ENCODE measurements at places on chromosomes 7 and 10.

DNA sequence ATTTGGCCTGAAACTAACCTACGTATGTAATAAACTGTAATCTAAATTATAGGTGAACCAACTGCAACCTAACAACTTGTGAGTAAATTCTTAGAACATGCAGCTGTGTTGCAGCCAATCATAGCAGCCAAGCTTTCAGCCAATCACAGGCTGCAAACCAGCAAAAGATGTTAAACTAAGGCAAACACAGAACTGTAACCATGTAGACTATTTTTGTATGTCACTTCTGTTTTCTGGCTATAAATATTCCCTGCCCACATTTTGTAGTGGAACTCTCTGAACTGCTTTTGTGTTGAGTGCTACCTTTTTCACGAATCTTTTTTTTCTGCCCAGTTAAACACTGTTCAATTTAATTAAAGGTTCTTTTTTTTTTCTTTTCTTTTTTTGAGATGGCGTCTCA is 28.2 kb upstream of the ZPBP start:
- DNase-seq, result no peak

DNA sequence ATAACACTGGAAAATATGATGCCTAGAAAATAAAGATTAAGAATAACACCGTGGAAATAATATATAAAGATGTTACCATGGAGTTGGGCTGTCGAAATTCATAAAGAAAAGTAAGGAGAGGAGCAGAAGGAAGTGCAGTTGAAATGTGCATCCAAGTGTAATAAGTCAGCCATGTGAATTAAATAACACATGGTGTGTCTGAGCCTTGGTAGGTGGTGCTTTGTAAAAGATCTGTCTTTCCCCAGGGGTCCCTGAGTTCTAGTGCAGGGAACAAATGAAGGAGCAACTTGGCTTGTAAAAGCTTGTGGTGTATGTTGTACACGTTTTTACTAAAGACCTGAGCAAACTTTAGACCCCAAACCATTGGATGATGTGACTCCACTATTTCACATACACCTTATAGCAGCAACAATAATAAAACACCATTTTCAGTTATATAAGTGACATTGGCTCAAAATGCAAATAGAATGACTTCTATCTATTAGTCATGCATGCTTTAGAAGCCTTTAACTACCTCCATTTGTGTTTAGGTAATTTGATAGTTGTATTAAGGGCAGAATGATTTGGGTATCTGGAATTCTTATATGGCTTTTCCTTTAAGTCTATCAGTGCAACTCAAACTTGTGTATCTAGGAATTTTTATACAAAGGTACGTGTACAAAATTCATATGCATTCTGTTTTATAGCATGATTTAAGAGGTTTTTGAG is 11.3 kb downstream of the STARD3NL start:
- peak; percentile 92 for DNase-seq

DNA sequence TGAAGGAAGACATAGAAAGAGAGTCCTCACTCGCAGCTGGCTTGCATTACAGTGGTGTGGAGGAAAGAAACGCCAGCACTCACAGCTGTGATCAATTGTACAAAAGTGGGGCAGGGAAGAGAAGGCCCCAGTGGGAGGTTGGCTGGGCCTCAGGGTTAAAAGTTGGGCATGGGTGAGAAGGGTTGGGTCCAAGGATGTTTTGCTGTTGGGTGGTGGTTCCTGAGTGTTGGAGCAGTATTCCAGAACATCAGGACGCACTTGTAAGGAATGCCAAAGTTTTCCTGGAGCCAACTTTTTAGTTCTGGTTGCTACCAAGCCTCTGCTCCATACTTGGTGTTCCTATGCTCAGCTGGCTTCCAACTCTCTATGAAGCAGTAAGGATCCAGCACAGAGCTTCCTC is 55.4 kb upstream of the MKRN1 start:
- no peak for DNase-seq

DNA sequence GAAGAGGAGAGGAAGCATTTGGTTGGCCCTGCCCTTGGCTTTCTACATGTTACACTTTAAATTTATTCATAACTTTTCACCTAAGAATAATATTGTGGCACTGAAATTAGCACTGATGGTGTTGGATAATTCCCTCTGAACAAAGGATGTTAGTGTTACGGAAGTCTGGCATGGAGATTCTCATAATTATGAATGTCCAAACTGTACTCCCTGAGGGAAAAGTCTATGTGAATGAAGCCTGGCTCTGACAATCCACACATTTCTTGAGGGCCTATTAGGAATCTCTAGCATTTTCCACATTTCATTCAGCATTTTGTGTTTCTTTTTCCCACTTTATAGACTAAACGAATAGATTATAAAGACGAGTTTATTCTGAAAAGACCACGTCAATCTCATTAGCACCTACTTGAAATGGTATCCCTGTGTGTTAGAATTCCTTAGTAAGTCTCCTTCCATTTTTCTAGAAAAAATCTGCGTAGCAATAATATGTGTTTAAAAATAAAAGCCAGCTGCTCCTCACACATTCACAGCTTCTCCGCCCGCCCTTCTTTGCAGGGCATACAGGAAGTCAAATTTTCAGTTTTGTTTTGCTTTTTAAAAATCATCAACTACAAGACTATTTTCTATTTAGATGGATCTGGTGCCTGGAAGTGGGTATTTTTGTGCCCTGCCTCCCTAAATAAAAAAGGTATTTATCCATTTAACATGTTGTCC is 131.8 kb upstream of the PALS2 start:
- DNase-seq, result no peak

GRCh38 chr7:127187740-127188139 is 65.0 kb downstream of the GRM8 start:
- no peak for DNase-seq

DNA sequence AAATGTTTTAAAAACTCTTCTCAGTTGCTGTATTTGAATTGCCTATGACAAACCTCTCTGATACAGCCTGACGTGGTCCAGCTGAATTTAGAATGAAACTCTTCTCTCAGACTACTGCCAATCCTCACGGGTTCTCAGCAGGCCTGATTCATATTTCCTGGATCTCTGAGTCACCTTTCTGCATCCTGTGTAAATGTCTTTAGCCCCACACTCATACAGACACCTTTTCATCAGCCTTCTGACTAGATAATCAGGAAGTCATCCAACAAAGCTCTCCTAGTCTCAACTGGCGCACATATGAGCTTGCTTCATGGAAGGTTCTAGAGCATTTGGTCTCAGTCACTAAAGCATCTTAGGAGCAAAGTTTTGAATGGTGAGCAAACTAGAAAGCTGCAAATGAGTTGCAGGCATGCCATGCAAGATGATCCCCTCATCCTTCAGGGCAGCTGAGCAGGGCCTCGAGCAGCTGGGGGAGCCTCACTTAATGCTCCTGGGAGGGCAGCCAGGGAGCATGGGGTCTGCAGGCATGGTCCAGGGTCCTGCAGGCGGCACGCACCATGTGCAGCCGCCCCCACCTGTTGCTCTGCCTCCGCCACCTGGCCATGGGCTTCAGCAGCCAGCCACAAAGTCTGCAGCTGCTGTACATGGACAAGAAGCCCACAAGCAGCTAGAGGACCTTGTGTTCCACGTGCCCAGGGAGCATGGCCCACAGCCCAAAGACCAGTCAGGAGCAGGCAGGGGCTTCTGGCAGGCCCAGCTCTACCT is 182.8 kb downstream of the ARHGAP12 start:
- no peak for DNase-seq

DNA sequence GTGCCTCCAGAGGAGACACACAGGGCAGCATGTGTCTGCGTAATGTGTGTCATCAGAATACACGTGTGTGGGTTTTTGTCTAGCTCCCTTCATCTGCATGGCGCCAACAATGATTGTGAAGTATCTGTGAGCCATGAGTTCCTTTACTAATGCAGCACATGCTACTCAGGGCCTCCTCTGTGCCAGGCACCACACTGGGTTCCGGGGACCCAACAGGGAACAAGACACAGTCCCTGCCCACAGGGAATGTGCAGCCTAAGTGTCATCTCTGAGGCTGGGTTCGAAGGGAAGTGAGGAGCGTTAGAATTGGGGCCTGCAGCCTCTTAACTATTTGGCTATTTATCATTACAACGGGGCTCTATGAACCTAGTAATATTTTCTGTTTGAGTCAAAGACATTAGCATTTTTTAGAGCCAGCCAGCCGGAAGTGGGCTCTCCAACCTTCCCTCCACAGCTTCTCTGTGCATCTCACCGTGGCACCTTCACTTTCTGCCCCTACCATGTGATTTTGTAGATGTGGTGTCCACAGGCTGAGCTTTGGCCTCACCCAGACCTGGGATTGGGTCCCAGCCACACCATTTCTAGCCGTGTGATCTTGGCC is 43.9 kb upstream of the SRGN start:
- no peak for DNase-seq

DNA sequence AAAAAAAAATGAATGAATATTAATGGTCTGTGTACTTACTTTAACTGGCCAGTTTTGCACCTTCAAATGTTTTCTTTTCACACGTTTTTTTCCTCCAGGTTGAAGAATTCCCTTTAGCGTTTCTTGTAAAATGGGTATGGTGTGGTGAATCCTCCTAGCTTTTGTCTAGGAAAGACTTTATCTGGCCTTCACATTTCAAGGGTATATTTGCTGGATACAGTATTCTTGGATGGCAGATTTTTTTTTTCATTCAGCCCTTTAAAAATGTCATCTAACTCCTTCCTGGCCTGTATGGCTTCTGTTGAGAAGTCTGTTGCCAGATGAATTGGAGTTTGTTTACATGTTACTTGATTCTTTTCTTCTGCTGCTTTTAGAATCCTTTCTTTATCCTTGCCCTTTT is 10.1 kb downstream of the SLC25A40 start:
- DNase-seq, result no peak

DNA sequence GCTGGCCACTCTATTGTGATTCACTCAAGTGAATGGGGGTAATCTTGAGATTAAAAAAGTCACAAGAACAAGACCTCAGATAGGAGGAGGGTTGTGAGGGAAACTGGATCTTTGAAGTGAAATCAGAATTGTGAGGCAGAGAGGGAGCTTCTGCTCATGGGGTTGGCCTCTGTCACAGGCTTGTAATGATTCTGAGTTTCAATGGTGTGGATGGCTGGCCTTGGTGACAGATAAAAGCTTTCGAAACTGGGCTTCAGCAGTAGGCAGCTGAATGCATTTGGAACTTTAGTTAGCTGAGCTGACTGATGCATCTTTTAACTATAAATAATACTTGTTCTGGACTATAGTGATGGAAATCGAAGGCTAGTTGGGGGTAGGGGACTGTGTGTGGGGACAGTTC is 12.2 kb downstream of the TAS2R60 start:
- no peak for DNase-seq

- DNase-seq, result no peak
These were observed 155.0 kb downstream of the NRBF2 start for GRCh38 chr10:63288170-63288569.

- no peak for DNase-seq
These were observed 44.4 kb upstream of the SP4 start for GRCh38 chr7:21383227-21384220.

DNA sequence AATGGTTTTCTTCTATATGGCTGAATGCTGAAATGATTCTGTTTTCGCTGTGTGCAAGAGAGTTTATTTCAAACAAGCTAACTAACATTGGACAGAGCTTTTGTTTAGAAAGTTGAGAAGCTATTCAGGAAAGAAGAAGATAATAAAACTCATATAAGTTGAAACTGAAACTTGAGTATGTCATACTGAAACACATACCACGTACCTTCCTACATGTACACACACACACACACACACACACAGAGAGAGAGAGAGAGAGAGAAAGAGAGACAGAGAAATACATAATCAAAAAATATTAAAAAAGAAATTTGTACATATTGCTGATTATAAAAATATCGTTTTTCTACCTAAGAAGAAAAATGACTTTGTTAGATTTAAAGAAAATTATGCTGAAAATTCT is 561.9 kb upstream of the KCND2 start:
- no peak for DNase-seq

- peak; percentile 18 for DNase-seq
These were observed 514 bp upstream of the GAD2 start for GRCh38 chr10:26215935-26216584.

DNA sequence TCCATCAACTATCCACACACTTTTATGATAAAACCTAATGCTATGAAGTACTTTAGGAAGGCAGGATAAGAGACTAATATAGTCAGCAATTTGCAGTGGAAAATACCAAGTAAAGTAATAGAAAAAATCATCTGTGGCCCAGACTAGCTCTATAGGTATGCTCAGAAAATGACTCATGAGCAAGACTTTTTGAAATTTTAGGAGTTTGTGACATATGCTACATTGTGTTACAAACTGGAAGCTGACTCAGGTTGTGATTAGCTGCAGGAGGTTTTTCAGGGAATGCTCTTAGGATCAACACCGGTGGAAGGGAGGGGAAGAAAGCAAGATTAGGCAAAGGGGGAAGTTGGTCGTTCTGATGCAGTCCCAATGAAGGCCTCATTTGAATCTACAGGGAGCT is 56.1 kb downstream of the FEZF1 start:
- no peak for DNase-seq

DNA sequence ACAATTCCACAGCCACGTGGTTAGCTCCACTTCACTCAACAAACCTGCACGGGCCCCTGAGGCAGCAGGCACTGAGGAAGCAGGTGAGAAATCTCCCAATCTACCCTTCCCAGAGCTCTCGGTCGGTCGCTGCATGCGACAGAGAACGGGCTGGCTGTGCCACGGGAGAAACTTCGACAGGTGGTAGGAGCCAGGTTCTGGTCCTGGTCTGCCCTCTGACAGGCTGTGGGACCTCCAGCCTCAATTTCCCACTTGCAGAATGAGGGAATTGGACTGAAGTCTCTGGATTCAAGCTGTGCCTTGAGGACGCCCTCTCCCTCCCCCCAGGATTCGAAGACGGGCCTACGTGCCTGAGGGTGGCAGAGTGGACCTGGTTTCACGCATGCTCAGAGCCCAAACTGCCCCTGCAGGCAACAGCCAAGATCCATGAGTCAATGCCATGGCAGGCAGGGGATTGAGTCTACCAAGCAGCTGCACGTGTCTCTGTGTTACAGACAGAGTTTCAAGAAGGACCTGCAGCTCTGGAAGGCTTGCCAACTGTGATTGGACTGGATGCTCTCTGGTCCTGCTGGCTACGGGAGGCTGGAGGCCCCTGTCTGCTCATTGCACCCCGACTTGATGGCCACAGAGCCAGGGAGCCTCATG is 215.0 kb downstream of the USP6NL start:
- DNase-seq, result no peak

DNA sequence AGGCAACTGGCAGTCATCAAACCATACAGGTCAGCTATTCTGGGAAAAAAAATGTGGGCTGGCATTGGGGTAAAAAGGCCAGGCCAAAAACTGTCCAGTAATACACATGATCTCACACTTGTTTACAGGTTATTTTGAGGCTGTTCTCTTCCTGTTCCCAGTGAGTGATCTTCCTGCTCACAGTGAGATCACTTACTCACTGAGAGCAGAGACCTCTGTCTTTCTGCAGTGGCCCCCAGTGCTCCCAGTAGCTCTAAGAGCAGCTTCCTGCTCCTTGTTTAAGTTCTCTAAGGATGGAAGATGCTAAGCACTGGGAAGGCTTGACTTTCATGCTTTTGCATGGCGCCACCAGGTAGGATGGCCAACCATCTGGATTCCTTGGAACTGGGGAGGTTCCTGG is 93.5 kb upstream of the KIAA1217 start:
- no peak for DNase-seq

DNA sequence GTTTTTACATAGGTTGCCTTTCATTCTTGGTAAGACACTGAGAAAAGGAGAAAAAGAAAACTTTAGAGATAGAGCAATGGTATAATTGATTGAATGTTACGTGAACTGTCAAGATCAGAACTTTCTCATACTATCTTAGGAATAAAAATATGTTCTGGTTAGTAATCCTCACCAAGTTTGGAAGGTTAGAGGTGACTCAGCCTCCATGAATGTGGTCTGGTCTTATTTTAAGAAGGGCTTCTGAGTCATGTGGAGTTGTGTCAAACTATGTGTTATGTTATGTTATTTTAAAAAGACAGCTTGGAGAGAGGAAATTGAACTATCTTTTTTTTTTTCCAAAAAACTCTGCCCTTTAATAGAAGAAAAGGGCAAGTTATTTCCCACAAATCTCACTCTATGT is 458.6 kb upstream of the KLF6 start:
- no peak for DNase-seq

Data from NCI-H2171 treated with DMSO at 0.1 percent for 48 hours (cell line).